ENCODE measurements at places on chromosomes 7 and 10.
A peak's percentile ranks its signal among the peaks of the same experiment; 100 is the strongest.

- peak; percentile 51 for DNase-seq
Measured at GRCh38 chr10:97849687-97850402, at the start of gene GOLGA7B. TSS of gene GOLGA7B (plus strand) at chr10:97849843. CDS start at chr10:97850304, 461 bp downstream.

DNA sequence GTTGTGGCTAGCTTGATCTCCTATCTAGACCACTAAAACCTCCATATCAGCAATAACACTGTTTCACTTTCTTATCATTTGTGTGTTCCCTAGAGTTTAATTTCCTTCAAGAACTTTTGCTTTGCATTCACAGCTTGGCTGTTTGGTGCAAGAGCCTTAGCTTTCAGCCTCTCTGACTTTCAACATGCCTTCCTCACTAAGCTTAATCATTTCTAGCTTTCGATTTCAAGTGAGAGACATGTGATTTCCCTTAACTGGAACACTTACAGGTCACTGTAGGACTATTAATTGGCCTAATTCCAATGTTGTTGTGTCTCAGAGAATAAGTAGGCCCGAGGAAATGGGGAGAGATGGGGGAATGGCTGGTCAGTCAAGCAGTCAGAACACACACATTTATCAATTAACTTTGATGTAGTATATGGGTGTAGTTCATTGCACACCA lies 10.6 kb upstream of the BPGM start:
- DNase-seq, result no peak

- DNase-seq, result no peak
Measured at GRCh38 chr7:147279514-147279913, 1162.9 kb downstream of the CNTNAP2 start.

DNA sequence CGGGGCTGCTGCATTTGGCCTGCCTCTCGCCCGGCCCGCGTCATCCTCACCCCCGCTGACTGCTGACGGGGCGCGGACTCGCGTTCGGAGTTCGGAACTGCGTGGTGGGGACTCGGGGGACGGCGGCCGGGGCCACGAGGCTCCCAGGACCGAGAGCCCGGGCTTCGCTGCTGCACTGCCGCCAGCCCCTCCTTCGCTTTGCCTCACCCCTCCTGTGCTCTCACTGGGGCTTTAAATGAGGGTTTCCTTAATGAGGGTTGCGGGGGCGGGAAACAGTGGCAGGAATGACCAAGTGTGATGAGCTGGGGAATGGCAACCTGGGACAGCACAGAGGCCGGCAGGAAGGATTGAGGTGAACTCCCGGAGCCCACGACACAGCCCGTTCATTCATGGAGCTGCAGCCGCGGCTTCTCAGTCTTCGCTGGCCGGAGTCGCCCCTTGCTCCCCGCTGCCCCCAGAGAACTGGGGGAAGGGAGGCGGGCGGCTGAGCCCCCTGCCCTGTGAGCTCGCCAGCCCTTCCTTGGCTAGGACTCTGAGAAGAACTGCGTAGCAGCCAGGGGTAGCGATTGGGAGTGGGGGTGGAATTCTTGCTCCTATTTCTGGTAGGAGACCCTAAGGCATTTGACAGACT lies 1.5 kb upstream of the LRRC4 start:
- no peak for DNase-seq

DNA sequence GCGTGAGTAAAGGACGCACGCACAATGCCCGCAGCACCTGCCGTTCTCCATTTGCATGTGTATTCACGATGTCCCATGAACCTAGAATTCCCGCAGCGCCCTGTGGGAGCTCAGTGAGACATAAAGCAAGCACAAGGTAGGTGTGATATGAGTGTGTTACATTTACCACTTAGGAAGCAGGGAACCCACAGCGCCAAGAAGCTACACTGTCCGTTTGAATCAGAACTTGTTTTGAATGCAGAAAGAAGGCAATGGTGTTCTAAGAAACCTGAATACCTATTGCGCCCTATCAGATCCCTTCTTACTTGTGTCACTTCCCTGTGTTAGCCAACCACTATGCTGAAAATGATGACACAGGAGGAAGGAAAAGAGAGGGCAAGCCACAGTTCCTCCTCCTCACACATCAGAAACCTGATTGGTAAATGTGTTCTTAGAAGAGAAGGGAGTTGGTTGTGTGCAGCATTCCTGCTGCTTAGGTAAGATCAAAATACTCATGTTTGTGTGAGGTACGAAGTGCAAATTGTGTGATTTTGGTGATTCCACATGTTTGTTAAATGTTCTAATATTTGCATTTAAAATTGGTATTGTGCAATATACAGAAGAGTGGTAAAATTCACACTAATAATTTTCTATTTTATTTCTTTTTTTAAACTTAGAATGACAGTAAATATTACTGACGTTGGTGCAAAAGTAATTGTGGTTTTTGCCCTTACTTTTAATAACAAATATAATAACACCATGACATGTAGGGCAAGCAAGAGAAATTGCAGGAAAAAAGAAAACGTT lies 185.4 kb downstream of the SEC23IP start:
- DNase-seq, result no peak

DNA sequence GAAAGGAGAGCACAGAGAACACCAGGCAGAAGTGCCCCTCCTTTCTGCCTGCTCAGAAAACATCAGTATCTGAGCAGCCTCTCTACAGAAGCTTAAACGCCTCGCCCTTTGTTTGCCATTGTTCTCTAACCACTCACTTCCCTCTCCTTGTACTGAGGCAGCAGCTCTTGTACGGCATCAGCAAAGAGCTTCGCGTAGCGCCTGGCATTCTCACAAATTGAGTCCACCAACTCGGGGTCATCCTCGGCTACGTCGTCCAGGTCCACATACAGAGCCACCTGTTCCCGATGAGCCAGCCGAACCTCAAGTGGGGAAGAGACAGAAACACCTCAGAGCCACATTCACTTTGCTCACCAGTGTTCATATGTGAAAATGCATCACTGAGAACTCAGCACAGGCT lies 1.7 kb downstream of the MCM7 start:
- DNase-seq, result no peak

- DNase-seq, result no peak
Measured at GRCh38 chr10:5666008-5666840, at the start of gene ASB13. TSS of gene ASB13 (minus strand) at chr10:5666595. CDS start at chr10:5666551, 44 bp downstream.

GRCh38 chr10:75540357-75540966 lies 109.0 kb downstream of the LRMDA start:
- DNase-seq, result no peak

DNA sequence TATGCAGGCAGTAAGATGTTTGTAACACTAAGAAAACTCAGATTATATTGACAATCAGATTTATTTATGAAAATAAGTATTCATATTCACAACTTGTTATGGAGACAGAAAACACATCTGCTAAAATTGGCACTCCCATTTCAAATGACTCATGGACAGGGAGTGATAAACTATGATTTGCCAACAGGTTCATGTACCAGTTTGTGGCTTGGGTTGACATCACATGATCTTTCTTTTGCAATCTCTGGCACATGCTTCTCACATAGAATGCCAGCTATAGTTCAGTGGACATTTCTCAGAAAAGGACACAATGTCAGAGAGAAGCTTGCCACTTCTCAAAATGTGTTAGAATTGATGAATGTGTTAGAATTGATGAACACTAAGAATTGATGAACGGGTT lies 663.2 kb upstream of the ANKRD30A start:
- no peak for DNase-seq

- DNase-seq, result no peak
Measured at GRCh38 chr10:33001908-33002492, 44.0 kb upstream of the ITGB1 start.

DNA sequence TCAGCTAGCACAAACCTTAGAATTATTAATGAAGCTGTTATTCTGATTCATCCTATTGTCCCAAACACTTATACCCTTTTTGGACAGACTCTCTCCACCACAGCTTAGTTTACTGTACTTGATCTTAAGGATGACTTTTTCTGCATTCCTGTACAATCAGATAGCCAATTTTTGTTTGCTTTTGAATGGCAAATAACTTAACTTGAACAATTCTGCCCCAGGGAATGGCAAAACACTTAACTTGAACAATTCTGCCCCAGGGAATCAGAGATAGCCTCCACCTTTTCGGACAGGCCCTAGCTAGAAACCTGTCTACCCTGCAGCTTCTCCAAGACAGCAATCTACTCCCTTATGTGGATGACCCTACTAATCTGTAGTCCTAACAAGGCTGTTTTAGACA lies 668.0 kb upstream of the LRRTM3 start:
- DNase-seq, result no peak

- no peak for DNase-seq
Measured at GRCh38 chr7:43136064-43136463, 23.6 kb downstream of the HECW1 start.

DNA sequence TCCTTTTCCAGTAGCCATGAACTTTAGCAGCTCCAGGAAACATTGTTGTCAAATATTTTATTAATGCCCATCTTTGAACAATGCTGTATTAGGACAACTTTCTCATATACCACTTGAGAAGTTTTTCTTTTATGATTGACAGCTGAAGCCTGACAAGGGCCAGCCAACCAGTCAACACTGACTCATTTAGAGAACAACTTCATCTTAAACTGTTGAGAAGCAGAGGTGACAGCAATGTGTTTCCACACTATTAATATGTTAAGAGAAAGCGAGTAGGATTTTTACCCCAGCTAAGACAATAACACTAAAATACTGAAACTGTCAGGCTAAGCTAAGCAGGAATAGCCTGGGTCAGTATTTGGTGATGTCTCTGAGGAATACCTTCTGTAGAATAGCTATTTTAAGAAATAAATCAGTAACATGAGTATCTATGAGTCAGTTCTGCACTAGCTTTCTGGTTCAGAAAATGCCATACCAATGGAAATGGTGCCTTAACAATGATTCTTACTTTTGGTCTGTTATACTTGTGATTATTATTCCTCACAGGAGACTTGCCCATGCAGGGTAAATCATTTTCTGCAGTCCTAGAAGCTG lies 168.8 kb upstream of the POT1 start:
- no peak for DNase-seq

- no peak for DNase-seq
Measured at GRCh38 chr10:33459602-33460001, 125.1 kb upstream of the NRP1 start.

GRCh38 chr7:15291699-15292098 lies 270.1 kb downstream of the AGMO start:
- DNase-seq, result no peak

GRCh38 chr7:115494529-115495147 lies 535.9 kb downstream of the TFEC start:
- DNase-seq, result no peak

GRCh38 chr10:29214551-29214950 lies 74.3 kb upstream of the LYZL1 start:
- DNase-seq, result no peak

- DNase-seq, result no peak
Measured at GRCh38 chr10:79948976-79949722, at the start of gene SFTPD. TSS of gene SFTPD (minus strand) at chr10:79949105. CDS start at chr10:79946659, 2,446 bp downstream.

- DNase-seq, result no peak
Measured at GRCh38 chr7:16581286-16581685, 54.7 kb downstream of the LRRC72 start.
